A172 (cell line): ENCODE measurements at places on chromosomes 11 and 22.

DNA sequence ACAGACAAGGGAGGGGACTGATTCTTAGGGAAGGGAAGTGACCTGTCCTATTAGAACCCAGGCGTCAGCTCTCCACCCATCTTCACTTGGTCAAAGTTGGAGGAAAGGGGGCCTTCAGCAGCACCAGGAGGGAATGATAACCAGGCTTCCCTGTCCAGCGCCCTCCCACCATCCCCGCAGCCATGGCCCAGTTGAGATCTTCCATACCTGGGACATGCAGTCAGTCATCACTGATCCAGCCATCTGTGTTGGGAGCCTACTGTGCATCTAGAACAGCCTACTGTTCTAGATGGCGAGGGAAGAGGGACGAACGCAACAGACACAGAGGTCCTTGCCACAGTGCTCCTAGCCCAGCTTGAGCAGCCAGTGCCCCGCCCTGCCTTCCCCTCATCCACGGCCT is 40.6 kb downstream of the PDGFB start:
- no peak for DNase-seq

DNA sequence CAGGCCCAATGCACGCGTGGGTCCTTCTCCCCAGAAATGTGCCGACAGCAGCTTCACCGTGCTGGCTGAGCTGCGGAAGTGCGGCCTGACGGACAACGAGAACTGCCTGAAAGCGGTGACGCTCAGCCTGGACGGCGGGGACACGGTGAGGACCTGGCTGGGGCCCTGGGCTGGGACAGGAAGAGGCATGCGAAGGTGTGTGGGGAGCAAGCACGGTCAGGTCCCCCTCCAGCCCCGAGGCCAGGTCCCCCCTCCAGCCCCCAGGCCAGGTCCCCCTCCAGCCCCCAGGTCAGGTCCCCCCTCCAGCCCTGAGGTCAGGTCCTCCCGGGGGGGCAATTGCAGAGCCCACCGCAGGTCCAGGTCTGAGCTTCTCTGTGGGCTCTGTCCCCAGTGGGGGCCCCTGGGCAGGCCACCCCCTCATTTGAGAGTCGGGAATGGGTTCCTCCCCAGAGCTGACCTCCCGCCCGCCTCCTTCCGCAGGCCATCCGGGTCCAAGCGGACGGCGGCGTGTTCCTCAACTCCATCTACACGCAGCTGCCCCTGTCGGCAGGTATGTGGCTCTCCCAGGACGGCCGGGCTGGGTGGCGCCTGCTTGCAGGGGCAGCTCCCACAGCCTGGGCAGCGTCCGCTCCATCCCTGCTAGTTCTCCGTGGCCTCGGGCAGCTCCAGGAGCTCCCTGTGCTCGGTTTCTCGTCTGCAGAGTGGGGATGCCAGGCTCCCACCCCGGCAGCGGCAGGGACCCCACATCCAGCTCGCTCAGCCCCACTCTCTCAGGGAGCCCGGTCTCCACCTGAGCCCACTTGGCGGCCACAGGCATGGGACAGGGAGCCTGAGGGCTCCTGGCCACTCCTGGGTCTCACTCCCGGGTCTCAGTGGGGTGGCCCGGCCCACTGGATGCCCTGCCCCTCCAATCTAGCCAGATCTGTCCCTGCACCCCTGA is 7.9 kb downstream of the MUC5B start:
- DNase-seq: no peak

DNA sequence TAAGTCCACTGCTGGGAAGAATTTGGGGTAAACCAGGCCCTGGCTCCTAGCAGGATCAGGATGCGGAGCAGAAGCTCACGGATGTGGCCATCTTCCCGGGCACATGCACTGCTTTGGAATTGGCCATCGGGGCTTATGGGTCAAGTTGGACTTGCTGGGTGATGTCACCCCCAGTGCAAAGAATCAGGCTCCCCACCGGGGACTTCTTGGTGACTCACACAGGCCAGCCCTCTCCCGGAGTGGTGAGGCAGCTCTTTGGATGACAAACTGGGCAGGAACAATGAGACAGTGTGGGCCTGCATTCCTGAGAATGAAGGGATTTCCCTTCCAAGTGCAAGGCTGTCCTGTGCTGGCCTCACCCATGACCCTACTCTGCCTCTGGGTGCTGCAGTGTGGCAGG is 128.8 kb upstream of the ANO1 start:
- DNase-seq: peak; percentile 99

- peak; percentile 18 for DNase-seq
Measured at GRCh38 chr22:36277482-36278291, 24.8 kb downstream of the APOL1 start.

- DNase-seq: no peak
Measured at GRCh38 chr22:35637254-35637653, 11.0 kb upstream of the APOL6 start.

DNA sequence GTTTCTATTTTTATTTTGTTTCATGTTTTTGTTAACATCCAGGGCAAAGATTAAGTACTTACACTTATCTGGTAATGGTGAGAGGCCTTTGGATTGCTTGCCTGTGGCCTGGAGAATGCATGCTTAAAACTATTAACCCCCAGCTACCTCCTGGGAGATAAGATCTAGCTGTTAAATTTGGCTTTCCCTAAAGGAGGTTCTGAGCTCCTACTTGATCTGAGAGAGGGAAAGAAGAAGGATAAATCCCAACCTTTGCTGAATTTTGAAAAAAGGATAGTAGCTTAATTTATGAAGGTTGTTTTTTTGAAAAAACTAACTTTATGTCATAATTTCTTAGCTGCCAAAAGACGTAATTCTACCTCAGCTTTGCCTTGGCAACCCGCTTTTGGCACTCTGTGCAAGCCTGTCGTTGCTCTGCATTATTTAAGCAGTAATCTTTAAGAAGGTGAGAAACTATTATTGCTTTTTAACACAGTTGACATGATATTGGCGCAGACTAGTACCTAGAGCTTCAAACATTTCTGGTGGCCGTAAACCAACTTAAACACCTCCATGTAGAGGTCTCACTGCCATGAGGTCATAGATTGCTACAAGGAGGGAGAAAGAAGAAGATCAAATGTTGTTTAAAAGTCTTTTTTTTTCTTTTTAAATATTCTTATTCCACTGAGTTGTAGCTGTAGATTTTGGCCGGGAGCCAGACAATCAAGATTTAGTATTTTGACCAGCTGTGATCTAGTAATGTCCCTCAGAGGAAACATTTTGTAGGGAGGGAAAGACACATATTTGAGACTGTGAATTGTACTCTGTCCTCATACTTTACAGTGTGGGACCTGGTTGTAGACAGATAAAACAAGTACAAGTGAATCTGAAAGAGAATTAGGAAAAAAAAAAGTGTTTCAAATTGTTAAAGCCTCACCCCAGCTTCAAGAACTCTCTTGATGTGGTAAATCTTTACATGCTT is 74.4 kb downstream of the WNT11 start:
- DNase-seq: no peak

DNA sequence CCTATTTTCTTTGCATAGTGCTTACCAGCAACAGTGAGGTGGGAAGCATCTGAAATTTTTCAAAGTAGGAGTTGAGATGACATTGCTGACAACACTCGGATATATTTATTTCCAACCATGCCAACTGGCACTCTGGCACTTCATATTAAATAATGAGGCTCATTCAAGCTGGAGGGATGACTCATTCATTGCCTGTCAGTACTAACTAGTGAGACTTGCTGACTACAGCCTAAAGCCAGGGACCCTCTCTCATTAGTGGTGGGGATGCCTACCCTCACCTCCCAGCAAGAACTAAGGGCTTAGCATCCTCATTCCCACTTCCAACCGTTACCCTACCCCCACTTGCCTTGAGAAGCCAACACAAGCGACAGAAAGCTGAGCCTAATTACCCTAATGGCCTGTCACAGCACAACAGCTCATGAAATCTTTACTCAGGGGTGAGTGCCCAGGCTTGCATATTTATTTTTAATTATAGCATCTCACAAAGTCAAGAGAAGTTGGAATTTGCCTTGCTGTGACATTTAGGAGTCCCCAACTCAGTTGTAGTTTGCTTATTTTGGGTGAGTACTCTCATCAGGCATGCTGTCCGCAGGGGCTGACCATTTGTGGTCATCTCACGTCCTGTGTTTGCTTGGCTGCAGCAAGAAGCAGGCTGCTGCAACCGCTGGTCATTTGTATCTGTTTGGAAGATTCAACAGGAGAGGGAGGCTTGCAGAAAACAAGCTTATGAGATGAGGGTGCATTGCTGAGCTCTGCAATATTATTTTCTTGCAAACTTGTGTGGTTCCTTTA is 181.6 kb upstream of the POU2AF2 start:
- peak; percentile 19 for DNase-seq

- no peak for DNase-seq
Measured at GRCh38 chr11:6111673-6112072, 4.2 kb downstream of the OR56B4 start.

DNA sequence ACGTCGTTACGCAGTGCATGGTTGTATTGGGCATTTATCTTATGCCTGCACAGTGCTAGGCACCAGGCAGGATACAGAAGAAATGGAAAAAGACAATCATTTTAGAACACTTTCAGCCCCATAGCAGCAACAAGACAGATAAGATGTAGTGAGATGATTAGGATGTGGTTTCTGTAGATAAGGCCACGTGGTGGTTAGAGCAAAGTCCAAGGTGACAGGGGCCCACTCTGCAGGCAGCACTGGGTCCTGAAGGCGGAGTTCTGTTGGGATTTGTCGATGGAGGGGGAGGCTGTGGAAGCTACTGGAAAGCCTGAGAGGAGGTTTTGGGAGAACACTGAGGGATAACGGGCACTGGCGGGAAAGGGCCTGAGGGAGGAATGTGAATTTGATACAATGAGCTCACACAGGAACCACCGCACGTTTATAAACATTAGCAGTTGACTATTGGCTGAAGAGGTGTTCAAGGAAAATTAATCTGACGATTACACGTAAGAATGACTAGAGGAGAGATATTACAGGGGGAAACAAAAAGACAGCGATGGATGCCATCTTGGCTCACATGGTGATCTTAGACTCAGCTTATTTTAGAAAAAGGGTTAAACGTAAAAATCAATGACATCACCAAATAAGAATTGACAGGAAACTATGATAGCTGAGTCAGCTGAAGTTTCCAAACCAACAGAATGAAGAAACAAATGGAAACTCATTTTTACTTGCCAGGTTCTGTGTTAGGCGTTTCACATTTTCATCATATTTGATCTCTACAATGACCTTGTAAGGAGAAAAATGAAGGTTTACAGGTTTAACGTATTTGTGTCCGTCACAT is 551.0 kb downstream of the OPCML start:
- DNase-seq: no peak

DNA sequence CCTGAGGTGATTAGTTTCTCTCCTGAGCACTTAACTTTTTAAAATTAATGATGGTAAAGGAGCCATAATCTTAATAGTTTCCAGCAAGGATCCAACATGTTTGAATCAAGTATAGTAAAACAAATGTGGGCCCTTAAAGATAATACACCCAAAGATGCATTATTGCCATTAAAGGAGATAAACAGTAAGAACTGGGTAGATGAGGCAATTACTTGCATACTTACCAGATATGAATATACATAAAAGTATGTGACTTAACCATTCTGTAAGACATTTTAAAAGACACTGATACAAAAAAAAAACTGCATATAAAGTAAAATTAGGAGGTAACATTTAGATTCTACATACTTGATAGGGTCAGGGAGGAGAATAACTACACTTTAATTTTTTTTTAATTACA is 48.2 kb downstream of the CADM1 start:
- DNase-seq: no peak

GRCh38 chr22:20319745-20320658 is at the start of gene DGCR6L:
TSS of gene DGCR6L (minus strand) at chr22:20320060. CDS start at chr22:20319988, 72 bp downstream.
- peak; percentile 58 for DNase-seq

GRCh38 chr11:131669401-131669780 is 299.0 kb downstream of the NTM start:
- no peak for DNase-seq

DNA sequence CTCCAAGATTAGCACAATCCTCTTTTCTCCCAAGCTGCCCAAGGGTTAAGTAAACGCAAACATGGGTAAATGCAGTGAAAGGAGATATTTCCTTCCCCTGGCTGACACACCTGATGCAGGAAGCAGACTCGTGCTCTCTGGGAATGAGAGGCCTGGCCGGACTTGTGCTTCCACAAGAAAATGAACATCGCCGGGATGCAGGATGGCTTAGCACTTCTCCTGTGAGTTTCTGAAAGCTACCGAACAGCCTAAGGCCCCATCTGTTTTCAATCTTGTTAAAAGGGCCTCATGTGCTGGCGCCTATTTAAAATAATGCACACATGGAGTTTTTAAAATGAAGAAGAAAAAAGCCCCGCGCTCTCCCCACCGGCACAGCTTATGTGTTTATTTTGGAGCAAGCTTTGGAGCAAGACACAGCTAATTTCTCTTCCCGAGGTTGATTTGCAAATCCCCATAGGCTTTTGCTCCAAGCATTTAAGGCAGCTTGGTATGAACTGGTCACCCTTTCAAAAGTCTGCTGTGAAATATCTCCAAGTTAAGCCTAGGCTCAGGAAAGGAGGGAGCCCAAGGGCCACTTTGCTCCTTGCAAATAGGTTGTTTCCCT is 100.9 kb downstream of the SYN3 start:
- DNase-seq: no peak

DNA sequence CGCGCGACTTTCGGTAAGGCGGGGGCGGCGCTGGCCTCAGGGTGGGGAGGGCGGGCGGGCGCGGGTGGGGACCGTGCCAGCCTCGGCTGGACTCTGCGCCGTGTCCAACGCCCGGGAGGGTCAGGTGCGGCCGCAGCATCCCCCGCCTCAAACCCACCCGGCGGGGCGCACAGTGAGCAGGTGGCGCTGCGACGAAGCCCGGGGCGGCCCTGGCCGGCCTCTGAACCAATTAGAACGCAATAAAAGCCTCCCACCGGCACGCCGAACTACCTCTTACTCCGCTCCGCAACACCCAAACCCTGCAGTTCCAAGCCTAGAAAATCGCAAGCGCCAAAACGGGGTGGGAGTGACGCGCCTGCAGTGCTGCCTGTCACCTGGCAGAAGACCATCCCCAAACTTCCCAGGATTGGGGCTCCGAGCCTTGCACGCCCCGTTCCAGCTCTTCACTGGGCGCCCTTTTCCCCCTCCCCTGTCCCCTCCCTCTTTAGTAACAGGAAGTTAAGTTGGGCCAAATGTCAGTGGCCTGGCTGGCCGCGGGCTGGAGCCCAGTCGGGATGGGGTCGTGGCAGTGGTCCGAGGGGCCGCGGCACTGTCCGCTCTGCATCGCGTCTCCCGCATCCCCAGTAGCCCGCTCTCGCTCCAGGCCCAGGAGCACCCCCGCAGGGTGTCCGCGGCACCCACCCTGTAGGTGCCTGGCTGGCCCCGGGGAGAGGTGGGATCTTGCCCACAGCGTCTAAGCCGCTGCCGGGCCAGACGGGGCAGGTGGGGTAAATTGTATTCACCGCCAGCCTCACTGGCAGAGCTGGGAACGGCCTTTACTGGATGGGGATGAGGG is 541 bp downstream of the MICAL2 start:
- no peak for DNase-seq

GRCh38 chr22:47113853-47114415 is 351.5 kb downstream of the TBC1D22A start:
- no peak for DNase-seq

GRCh38 chr22:33658775-33659174 is 261.5 kb downstream of the LARGE1 start:
- DNase-seq: no peak

DNA sequence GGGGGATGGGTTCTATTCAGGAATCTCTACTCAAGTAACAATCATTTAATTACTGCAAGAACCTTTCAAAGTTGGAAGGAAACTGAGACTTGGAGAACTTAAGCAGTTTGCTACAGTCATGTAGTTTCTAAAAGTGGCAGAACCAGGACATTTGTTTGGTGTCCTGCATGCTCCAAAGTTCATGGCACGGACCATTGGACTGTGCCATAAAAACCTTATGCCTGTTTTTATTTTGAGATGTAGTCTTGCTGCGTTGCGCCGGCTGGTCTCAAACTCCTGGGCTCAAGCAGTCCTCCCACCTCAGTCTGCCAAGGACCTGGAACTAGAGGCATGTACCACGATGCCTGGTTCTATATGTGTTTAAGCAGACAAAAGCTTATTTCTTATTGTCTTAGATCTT is 18.6 kb upstream of the AIFM3 start:
- DNase-seq: no peak
